Stimulated activated CD4-positive, alpha-beta T cell treated with anti-CD3 and anti-CD28 coated beads, TNF-alpha, amount 100 ng/mL, for 24 hours (primary cell): ENCODE measurements at places on chromosomes 16 and 17.

DNA sequence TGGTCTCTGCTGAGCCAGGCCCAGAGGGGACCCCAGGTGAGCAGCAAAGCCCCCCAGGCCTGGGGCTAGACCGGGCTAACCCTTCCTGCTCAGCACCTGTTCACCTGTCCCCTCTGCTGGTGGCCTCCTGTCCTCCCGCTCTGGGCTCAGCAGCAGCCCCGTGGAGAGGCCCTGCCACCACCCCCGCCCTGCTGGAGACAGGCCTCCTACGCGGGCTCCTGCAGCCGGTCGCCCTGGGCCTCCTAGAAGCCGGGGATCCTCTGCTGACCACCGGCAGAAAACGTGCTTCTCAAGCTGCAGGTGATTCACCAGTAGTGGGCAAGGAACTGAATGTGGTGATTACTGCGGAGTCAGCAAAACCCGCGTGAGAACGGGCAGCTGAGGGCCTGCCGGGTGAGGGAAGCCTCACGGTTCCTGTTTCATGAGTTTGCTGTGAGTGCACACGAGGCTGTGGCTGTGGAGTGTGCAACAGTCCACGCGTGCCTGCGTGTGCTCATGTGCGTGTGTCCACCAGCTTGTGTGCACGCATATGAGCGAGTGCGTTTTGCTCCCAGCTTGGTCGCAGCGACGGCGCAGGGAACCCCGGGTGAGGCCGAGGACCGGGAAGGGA, 792 bp downstream of the SECTM1 start:
- no peak for DNase-seq

DNA sequence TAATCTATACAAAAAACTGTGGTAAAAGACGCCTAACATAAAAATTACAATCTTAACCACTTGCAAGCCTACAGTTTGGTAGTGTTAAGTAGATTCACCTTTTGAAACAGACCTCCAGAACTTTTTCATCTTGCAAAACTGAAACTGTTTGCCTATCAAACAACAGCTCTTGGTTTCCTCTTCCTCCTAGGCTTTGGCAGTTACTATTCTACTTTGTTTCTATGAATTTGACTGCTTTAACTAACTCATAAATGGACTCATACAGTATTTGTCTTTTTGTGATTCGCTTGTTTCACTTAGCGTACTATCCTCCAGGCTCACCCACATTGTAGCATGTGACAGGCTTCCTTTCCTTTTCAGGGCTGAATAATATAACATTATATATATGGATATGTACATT, 97.0 kb downstream of the PRKCA start:
- no peak for DNase-seq

DNA sequence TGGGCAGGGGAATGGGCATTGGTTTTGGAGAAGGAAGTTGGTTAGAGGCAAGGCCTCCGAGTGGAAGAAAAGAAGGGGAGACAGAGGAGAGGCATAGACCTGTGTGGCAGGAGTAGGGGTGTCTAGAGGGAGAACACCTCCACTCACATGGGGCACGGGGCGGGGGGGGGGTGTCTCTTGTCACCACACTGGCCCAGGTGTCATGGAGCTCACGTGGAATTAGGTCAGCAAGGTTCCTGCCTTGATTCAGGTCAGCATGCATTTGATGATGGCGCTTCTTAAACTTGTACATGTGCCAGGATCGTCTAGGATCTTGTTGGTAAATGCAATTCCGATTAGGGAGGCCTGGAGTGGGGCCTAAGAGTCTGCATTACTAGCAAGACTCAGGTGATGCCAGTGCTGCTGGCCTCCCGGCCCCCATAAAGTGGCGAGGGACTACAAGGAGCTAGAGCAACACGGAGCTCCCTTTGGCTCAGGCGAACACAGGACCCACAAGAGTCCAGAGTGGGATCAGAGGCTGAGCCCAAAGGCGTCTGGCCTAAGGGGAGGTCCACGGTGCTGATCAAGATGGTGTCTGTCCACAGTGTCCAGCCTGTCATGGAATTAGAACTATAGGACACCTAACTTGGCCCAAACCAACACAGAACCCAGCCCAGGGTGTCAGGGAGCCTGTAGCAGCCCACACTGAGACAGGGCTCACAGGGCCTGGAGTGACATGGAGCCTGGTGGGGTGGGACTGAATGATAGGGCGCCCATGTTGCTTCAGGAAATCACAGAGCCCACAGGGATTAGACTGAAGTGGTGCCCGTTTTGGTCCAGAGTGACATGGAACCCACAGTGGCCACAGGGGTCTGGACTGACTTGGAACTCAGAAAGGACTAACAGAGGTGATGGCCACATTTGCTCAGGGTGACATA, 16.7 kb downstream of the EPOP start:
- no peak for DNase-seq

DNA sequence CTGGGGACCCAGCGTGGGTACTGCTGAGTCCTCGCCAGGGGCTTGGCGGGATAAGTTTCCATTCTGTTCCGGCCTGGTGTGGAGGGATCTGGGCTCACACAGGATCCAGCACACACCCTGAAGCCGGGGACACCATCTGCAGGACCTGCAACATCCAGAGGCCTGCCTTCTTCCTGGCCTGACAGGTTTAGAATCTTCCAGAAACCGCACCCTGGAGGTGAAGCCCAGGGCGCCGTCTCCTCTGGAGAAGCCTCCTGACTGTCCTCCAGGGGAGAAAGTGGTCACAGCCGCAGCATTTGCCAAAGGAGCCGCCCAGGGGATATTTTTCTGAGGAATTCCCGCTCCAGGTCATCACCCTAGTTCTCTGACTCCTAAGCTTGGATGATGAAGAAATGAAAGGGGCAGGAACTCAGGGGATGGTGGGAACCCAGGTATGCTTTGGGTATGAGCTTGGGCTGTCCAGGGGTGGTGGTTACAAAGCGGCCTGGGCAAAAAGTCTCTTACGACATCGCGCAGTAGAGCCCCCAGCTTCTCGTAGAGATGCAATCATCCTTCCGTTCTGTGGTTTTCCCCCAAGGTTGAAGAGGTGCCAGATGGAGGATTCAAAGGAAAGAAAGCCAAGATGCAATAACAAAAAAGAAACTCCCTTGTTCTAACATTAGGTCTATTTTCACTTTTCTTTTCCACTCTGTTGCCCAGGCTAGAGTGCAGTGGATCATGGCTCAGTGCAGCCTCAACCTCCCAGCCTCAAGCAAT, 9.1 kb upstream of the CRISPLD2 start:
- DNase-seq: no peak

- peak; percentile 35 for DNase-seq
These were observed 633 bp downstream of the TBC1D16 start for GRCh38 chr17:80034791-80035686.

- DNase-seq: no peak
These were observed 133.0 kb upstream of the GSE1 start for GRCh38 chr16:85479972-85480726.

DNA sequence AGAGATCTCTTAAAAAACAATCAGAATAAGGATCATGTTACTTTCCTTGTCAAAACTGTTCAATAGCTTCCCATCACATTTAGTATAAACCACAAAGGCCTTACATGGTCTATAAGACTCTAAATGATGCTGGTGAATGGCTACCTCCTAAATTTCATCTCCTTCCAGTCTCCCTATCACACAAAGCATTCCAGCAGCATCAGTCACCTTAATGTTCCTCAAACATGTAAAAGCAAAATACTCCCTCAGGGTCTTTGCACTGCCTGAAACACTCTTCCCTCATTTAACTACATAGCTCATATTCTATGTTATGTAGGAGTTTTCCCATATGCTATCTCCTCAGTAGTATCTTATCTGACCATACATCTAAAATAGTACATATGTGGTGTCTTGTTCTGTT, 53.5 kb upstream of the INTS2 start:
- no peak for DNase-seq

- no peak for DNase-seq
These were observed 1.5 kb downstream of the ZFPM1 start for GRCh38 chr16:88454523-88454947.

DNA sequence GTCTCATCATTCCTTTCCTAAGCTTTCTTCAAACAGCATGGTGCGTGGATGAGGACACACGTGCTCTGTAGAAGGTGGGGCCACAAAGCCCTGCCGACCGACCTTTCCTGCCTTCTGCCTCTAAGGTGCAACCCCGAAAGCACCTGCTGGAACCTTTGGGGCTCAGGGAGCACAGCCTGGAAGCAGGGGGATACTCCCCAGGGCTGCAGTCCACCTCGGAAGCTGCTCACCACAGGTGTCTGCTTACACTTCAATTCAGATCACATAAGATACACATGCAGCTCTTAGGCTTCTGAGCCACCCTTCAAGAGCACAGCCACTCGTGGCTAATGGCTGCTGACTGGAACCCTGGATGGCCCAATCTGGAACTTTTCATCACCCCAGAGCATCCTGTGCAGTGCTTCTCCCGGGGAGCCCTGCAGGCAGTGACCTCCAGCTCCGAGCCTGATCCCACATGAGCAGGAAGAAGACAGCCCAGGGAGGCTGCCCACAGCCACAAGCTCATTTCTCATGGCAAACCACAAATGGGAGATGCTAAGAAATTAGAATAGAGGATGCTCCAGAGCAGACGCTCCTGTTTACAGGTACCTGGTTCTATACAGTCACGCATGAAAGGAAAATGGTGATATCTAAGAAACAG, 162.3 kb upstream of the FOXF1 start:
- DNase-seq: no peak

DNA sequence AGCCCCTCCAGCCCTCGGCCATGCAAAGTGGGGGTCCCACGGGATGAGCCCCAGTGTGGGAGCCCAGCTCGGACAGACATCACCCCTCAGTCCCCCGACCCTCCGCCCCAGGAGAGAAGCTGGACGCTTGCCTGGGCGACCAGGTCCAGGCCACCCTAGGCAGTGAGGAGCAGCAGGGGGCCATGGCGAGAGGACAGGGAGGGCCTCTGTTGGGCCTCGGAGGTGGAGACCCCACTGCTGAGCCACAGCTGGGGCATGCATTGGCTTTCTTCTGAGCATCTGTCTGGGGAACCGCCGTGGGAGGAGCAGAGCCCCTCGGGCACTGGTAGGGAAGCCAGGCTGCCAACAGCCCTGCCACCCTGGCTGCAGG, 13.0 kb downstream of the ACTG1 start:
- DNase-seq: no peak

- DNase-seq: no peak
These were observed 16.0 kb downstream of the FBXO31 start for GRCh38 chr16:87367529-87367928.

DNA sequence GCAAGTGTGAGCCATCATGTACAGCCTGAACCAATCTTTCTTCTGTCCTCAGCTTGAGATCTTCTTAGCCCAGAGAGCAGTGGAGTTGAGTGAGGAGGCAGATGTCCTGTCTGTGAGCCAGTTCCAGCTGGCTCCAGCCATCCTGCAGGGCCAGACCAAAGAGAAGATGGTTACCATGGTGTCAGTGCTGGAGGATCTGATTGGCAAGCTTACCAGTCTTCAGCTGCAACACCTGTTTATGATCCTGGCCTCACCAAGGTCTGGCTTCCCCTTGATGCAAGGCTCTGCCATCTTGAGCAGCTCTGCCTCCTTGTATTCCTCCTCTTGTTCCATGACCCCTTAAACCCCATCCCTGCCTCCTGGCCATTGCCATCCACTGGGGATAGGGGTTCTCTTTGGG, 9.6 kb downstream of the CDK5RAP3 start:
- no peak for DNase-seq

DNA sequence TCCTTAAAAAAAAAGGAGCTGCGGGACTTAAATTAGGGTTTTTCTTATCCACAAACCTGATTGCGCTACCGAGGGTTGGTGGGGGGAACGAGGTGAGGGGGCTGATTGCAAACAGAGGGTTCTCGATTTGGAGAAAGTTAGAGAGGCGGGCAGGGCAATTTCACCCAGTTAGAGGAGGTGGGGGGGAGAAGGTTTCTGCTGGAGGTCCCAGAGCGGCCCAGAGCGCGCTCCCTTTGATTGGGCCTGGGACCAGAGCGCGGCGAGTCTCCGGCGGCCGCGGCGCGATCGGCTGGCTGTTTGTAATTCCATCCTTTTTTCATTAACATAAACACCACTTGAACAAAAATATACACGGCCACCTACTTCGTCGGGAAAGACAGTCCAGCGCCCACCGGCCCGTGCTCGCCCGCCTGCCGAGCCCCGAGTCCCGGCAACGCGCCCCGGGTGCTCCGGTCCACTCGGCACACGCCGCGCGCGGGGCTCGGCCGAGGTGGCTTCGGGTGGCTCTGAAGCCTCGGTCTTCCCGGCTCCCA, 13.3 kb upstream of the FOXF1 start:
- DNase-seq: no peak

GRCh38 chr17:77502626-77503292, 362.0 kb downstream of the SEC14L1 start:
- DNase-seq: no peak

DNA sequence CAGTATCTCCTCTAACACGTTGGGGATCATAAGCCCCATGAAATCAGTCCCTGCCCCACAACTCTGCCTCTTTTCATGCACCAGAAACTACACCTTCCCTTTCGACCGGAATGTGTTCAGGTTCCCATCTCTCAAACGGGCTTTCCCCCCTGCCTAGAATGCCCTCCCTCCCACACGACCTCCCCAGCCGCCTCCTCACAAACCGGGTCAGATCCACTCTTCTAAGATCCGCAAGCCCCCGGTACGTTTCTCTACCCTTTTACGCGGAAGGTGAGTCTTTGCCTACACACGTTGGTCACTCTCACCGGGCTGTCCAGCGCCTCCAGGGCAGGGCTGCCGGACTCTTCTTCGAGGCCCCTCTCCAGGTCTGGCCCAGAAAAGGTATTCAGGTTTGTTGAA, 708 bp downstream of the DHX33 start:
- peak; percentile 14 for DNase-seq

GRCh38 chr16:20743591-20743990, 2.0 kb upstream of the THUMPD1 start:
- no peak for DNase-seq

DNA sequence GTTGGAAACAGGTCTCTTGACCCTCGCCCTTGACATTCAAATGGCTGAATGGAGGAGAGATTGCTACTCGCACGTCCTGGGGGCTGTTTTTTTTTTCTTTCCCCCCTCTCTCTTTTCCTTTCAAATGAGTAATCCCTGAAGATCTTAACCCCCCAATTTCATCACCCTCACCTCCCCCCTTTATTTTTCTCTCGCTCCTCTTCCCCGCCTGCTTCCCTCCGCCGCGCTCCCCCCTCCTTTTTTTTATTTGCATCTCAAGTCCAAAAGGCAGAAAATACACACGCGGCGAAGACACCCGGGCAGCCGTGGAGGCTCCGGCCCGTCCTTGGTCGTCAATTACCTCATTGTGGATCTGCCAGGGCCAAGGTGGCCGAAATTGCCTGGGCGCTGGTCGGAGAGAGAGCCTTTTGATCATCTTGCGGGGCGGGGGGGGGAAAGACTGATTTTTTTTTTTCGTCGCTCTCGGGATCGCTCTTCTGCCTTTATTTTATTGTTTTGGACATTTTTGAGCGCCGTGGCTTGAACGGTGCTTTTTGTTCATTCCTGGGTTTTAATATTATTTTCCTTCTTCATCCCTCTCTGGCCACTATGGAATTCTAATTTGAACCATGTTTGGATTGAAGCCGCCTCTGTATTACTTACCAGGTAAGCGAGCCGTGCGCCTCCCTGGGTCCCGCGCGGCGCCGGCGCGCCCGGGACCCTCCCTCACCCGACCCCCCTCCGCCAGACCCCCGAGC, 57.2 kb upstream of the GSE1 start:
- no peak for DNase-seq
